ENCODE measurements at places on chromosomes 5 and 9. TPM values are rescaled to one million over a fixed set of nuclear protein-coding genes. Genes with fewer than 3 reads are reported as not detected.

PCDHB14 gene
- 6.3 TPM for polyA plus RNA-seq

DNA sequence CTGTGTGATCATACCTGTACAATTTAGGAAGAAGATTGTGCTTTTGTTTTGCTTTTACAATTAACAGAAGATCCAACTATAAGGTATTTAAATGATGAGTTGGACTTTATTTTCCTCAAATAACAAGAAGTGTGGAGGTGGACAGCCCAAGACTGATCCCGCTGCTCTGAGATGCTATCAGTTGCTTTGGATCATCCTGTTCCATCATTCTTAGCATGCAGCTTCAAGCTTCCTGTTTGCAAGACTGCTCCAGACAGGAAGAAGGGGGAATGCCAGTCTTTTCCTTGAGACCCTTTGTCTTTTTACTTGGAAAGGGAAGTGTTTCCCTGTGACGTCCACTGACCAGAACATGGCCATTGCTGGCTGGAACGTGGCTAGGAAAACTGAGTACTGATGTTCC is 250.8 kb downstream of the ZSWIM6 start:
- no peak for DNase-seq

DNA sequence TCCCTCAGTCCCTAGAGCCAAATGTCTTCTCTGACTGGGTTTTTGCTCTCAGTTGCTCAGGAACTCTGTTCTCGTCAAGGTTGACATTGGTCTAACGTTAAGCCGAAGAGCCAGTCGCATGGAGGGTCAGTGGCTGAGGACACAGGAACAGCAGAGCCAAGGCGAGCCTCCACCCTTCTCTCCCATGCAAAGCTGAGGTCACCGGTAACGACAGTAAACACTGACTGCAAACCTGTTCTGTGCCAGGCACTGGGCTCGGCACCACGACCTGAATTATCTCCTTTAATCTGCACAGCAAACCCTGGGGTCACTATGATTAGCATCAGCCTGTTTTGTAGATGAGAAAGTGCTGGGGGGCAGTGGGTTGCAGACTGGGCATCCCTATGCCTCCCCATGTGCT is 171.0 kb downstream of the COL23A1 start:
- no peak for DNase-seq

- DNase-seq, result no peak
Measured at GRCh38 chr9:96621618-96622017, 2.0 kb upstream of the CDC14B start.

DNA sequence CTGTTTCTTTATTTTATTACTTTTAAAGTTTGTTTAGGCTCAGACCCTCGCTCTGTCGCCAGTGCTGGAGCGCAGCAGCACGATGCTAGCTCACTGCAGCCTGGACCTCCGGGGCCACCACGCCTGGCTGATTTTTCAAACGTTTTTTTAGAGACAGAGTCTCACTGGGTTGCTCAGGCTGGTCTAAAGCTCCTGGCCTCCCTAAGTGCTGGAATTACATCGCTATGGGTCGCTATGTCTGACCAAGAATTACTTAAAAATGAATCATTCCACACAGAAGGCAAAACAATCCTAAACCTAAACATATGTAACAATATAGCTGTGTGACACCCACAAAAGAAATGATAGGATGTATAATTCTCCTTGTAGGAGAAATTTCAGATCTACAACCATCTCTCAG is 86.9 kb upstream of the SIMC1 start:
- DNase-seq, result no peak

DNA sequence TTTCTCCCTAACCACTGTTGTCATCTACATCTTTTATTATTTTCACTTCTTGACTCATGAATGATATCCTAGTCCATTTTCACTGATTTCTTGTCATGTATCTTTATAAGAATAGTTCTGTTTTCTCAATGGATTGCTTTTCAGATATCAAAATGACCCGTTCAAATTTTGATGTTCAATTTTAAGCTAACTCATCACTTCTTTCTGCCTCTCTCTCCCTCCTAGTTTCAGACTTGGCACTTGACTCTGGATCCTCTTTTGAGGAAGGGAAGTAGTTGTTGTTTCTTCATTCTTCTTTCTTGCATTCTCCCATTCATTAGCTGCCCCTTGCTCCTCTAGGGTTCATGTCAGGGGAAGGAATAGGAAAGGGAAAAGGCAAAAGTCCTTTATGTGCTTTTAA is 23.7 kb downstream of the CSNK1G3 start:
- no peak for DNase-seq

GRCh38 chr9:134061019-134061687 is 6.7 kb downstream of the BRD3 start:
- DNase-seq, result no peak

CER1 gene
- polyA plus RNA-seq, result 0.46 TPM

DNA sequence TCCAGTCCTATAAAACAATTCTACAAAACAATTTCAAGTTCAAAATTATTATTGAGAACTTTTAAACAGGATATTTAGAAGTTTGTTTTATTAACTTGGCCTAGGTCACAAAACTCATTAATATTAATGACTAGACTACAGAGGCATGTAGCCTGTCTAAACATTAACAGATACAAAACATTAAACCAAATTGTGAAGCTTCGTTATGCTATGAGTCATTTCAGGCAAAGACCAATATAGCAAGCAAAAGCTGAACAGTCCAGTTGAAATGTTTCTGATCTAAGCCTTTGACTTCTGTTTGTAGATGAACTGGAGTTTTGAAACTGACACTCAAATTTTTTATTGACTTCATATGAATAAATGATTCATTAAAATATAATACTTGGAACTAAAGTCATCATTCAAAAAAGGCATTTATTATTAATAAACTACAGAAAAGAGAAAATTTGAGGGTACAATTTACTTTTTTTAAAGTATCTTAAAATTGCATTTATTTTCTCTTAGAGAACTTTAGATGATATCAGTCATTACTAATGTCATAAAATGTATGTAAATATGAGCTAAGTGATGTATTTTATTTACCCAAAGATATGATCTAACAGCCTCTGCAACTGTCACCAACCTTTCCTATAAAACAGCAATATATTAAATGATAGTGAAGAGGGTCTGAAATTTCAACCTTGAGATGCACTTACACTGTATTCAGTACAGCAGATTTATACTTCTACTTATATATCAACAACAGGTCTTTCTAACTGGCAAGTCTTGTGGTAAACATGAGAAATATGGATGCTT is 188.8 kb downstream of the COMMD10 start:
- DNase-seq, result no peak

All from forelimb muscle (tissue), 1 donor.